CD4-positive, alpha-beta T cell treated with Interleukin-10 for 1 hour (primary cell): ENCODE measurements at places on chromosomes 3 and 15.
A peak's percentile ranks its signal among the peaks of the same experiment; 100 is the strongest.

GRCh38 chr15:85558848-85559247 lies 178.4 kb downstream of the AKAP13 start:
- DNase-seq = no peak

DNA sequence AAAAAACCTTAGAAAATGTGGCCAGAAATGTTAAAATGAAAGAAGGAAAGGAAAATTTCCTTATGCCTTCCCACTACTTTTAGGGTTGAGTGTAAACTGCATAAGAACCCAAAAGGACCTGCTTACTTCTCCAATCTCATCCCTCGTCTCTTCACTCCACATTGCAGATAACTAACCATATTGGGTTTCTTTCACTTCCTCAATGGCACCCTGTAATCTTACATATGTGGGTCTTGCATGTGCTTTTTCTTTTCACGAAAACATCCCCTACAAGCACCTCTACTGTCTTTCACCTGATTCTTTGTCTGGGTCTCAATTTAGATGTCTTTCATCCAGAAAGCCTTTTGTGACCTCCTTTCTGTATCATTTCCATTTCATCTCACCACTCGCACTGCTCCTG lies 23.1 kb downstream of the EOMES start:
- DNase-seq = no peak

DNA sequence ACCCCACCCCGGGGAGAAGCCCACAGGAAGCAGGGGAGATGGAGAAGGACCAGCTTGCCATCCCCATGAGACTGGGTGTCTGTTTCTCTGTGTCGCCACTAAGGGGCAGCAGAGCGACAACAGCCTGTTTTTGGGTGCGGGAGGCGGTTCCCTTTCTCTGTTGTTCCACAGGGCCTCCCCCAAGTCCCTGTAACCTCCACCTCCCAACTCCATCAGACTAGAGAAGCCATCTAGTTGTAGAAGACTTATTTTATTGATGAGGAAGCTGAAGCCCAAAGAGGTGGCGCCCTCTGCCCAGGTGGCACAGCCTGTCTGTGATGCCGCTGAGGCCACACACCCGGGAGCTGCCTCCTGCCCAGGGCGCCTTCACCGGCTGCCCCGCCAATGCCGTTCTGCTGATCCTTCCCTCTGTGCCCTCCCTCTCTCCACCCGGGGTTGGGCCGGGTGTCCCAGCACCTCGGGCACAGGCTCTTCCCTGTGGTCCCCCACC lies 3.9 kb upstream of the CCDC9B start:
- peak; percentile 80 for DNase-seq

- DNase-seq = no peak
Observed at GRCh38 chr3:33256249-33256648, 21.0 kb upstream of the FBXL2 start.

- DNase-seq = no peak
Observed at GRCh38 chr3:108493862-108494261, 16.5 kb downstream of the MYH15 start.

GRCh38 chr3:168212664-168213285 lies 117.1 kb upstream of the GOLIM4 start:
- no peak for DNase-seq

- DNase-seq = no peak
Observed at GRCh38 chr3:46467562-46467961, 2.9 kb upstream of the LTF start.

DNA sequence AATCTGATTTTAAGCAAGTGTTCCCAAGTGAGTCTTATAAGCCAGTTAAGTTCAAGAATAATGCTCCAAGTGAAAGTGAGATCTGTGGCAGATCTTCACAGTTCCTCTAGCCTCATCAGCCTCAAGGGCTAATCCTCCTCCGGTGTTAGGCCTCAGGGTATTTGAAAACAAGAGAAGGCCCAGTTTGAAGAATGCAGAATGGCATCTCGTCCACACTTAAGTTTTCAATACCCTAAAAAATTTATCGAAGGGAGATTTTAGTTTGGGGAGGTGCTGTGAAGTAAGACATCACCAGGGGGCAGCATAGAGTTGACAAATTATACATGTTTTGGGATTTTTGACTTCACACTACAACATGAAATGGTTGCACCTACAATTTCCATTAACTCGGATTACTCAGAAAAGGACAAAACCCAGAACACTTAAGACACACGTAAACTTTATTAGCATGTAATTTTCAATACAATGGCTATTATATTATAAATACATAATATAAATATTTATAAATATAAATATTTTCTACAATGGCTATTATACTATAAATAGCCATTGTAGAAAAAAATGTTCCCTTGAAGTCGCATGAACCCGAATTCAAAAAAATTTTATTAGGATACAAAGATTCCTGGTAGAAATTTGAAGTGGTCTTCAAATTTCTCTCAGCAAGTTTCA lies 2.3 kb upstream of the TMEM266 start:
- DNase-seq = peak; percentile 51

DNA sequence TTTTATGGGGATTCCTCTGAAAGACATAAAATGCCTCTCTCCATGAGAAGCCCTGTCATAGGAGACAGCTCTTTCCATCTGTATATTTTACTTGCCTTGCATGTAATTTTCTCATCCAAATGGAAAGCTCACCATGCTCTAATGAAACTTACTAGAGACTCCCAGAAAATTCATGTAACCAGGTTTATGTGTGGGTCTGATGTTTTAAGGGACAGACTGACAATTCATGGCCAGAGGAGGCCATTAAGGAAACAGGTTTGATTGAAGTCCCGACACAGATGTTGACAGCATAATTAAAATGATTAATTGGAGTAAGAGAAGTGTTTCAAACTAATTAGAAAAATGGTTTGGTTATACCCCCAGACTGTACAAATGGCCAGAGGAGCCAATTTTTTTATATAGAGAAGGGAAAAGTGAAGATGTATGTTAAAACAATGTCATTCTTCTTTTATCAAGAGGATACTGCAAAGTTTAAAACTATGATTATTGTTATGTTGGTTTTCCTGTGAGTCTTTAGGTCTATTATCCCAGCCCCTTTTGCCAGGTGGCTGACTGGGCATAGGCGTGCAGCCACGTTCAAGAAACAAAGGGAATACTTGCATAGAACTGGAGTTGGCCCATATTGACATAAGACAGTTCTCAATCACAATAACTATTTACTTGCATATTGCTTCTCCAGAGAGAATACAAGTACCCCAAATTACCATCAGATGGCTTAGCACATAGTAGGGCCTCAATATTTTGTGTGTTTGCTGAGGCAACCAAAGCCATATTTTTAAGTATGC lies 64.8 kb downstream of the RBMS3 start:
- DNase-seq = no peak

DNA sequence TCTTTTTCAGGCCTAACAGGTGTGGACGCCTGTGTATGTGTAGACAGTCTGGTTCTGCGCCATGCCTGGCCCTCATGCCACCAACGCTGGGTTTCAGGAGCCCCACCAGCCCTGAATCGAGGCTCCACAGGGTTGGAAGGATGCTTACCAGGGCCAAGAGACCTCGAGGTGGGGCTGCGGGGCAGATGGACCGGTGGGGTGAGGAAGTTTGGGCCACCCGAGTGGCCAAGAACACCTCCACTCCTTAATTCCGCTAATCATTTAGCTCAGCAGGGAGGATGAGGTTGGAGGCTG lies 6.0 kb upstream of the ONECUT1 start:
- DNase-seq = no peak

DNA sequence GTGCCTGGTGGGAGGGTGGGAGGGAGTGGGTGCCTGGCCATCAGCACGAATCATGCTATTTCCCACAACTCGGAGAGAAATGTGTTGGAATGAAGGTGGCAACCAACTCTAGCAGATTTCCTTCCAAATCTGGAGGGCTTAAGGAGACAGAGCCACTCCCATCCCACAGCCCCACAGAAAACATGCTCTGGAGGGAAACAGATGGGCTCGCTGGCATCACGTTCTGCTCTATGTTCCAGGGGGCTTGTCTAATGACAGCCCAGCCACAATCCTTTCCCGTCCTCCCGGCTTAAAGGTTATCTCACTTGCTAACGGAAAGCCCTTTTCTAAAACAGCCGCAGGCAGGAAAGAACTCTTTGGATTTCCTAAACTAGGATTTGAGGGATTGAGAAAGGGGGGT lies 65.3 kb downstream of the ADAMTS17 start:
- DNase-seq = no peak

DNA sequence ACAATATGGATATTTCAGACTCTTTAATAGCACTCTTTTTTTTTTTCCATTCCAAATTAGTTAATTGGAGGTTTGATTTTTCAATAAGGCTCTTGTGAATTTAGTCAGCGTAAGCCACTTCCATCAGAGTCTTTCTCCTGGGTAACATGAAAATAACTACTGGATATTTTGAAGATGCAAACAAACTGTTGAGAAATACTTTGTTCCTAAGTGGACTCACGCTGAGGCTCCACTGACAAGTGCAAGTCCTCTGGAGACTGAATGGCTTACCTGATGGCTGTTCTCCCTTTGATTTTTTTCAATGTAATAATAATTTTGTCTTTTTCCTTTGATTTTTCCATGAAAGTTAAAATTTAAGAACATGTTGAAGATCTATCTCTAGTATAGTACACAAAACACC lies 26.0 kb upstream of the TM4SF1 start:
- DNase-seq = no peak

- DNase-seq = no peak
Observed at GRCh38 chr3:60887574-60887973, 363.7 kb downstream of the FHIT start.

DNA sequence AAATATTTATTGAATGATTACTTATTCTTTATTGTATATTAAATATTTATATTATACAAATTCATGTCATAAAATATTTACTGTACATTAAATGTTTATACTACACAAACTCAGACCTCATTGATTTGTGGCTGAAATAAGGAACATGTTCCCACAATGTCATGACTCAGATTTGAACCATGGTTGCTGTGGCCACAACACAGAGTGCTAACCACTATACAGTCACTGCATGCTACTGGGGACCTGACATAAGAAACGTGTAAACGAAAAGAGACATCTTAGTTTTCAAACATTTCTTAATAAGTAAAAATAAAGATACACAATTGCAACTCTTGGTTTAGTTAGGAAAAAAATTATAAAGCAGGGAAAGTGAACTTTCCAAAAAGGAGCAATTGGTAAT lies 99.1 kb upstream of the AGTR1 start:
- DNase-seq = no peak

GRCh38 chr3:4826237-4827100 lies 152.8 kb upstream of the BHLHE40 start:
- DNase-seq = no peak

DNA sequence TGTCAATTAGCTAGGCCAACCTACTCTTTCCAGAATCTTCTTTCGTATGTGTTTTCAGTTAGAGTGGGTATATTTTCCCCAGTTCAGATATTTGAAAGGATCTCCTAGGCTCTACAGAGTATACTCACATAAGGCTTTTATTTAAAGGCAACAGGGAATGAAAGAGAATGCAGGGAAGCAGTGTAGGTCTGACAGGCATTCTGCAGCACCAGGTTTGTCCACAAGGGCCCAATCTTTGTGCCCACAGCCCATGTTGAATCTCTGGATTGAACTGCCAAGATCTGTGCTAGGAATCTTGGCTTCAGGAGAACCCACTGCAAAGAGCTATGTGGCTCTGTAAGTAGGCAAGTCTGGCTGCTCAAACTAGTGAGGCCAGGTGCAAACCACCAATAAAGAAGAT lies 24.2 kb upstream of the GALNT15 start:
- DNase-seq = no peak

DNA sequence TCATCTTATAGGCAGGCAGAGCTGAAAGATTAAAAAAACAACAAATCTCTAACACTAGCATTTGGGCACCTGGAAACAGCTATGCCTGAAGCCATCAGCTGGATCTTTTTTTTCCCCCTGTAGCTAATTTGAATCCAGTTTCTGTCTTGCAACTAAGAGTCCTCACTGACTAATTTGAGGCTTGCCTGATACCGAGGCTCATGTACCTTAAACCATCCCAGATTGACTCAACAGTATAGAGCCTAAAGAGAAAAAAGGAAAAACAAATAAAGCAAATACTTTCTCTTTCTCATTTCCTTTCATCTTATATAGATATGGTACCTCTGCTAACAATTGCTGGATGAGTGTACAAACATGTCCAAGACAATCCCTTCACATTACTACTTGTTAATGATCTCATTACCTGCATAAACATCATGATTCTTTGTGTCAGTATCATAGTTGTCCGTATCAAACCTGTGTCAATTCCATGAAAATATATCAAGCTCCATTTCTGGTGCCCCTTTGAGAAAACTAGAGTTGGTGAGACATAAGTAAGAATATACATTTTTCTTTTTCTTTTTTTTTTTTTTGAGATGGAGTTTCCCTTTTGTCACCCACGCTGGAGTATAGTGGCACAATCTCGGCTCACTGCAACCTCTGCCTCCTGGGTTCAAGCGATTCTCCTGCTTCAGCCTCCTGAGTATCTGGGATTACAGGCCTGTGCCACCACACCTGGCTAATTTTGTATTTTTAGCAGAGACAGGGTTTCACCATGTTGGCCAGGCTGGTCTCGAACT lies 43.1 kb downstream of the BHLHE40 start:
- DNase-seq = no peak

- peak; percentile 10 for DNase-seq
Observed at GRCh38 chr3:149765762-149766334, 13.6 kb upstream of the COMMD2 start.
